ENCODE measurements at places on chromosomes 12 and 14. TPM values are rescaled to one million over a fixed set of nuclear protein-coding genes. Genes with fewer than 3 reads are reported as not detected.

Gene POTEM
- total RNA-seq = not detected

DNA sequence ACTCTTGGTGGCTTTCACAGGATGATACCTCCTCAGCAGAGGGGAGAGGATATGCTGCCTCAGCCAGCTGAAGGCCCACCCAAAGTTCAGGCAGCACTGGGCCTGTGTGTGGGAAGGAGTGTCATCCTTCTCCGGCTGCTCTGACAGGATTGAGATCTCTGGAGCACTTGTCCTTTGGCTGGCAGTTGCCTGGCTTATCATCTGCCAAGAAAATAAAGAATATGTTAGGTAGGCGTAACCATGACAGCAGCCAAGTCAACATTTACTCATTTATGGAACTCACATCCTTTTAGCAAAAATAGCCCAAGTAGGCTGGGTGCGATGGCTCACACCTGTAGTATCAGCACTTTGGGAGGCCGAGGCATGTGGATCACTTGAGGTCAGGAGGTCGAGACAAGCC is 68.5 kb downstream of the PPFIBP1 start:
- DNase-seq = peak; percentile 77

DNA sequence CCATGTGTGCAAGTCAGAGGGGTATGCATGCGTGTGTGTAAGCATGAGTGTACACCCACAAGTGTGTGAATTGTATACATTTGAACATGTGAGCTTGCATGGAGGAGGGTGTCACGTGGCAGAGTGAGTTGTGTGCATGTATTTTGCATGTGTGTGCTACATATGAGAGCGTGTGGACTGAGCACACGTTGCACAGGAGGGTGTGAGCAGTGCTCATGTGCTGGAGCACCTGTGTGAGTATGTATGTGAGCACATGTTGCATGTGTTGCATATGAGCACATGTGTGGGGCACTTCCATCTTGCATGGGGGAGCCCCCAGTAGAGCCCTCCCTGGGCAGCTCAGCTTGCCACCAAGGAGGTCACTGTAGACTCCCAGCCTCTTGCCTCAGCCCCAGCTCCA is 180.2 kb upstream of the MYL2 start:
- no peak for DNase-seq

Gene AP5M1
- 56.4 TPM for total RNA-seq

Gene DDIT3
- 9.5 TPM for total RNA-seq

Gene SRRM4
- not detected for total RNA-seq

Gene FAM90A1
- 0.25 TPM for total RNA-seq

DNA sequence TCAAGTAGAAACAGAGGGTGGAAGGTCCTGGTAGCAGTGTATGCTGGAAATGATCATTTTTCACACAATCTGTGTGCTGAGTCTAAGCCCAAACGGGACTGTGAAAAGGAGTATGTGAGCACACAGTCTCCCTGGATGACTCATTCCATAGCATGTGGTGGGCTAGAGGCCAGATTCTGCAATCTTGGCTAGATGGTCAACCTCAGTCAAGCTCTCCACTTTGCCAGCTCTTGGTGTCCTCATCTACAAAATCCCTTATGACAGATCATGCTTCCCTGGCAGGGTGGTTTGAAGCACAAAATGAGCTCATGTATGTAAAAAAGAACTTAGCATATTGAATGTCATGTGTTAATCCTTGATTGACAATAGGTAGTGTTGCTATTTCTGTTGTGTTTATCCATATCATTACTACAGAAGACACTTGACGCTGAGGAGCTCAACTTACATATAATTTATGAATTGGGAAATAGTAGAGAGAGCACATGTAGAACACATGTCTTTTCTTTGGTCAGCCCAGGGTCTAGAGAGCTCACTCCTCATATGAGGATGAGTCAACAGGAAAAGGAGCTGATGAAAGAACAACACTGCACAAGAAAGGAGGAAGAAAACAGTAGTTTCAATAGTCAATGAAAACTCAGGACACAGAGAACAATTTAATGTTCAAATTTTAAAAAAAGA is 517.5 kb downstream of the BCL11B start:
- DNase-seq = no peak

- DNase-seq = no peak
Measured at GRCh38 chr12:68237078-68237477, 11.5 kb upstream of the IL26 start.

DNA sequence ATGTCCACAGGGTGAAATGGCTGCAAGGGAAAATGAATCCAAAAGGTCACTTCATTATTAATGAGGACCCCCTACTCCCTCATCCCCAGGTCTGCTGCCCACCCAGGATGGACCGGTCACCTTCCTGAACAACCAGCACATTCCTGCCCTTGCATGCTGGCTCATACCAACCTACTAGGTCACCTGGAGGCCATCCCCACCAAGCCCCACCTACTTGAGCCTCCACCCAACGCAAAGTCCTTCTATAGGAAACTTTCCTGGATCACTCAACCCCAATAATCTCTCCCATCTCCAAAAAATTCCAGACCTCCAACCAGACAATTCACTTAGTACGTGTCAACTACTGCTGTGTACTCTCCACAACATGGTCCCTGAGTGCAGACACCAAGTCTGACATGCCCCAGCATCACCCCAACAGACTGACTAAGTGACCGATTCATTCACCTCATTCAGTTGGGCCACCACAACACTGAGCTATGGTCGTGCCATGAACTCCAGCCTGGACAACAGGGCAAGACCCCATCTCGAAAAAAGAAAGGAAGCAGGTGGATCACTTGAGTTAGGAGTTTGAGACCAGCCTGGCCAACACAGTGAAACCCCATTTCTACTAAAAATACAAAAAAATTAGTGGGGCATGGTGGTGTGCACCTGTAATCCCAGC is 18.1 kb downstream of the CLMN start:
- no peak for DNase-seq

DNA sequence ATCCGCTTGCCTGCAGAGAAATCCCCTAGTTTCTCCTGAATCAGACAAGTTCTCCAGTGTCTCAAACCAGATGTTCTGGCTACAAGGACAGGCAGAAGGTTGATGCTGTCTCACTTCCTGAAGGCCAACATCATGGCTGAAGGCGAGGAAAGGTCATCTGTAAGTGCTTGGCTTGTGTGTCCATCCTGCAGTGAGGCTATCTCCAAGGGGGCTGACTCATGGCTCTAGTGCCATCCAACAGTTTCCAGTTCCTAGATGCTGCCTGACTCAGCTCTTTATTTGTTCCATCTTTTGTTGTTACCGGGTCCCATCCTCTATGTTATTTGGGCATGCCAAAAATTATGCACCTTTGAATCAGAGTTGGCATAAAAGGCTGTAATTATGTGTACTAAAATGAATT is 232.1 kb upstream of the TBX3 start:
- peak; percentile 90 for DNase-seq

DNA sequence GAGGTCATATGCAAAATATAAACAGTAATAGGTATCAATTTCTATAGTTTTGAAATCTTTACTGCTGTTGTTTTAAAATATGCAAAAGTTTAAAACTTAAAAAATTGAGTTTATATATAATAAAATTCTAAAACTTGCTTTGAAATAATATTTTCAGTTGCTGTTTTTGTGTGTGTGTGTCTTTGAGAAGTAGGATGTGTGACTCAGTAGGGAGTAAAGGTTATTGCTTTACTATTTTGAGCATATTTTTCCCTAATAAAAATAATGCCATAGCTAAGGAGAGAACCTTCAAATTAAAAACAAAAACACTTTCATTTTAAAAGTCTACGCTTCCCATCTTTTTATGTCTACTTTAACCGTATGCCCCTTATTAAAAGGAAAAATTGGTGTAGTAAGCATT is 238.1 kb downstream of the FBXL14 start:
- DNase-seq = no peak

DNA sequence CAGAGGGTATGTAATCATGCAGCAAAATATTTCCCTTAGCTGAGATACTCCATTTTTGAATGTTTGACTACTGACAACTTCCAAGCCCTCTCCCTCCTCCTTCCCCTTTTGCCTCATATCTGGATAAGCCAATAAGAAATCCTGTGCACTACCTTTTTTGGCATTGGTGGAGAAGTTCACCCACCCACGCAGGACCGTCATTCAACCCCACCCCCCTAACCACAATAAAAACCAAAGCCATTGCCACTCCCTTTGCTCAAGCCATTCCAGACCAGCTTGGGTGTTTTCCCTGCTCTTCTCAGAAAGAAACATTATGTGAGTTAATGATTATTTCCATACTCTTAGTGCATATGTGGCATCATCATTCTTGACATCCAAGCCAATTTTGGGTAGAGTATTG is 176.7 kb downstream of the PTPN11 start:
- DNase-seq = no peak

DNA sequence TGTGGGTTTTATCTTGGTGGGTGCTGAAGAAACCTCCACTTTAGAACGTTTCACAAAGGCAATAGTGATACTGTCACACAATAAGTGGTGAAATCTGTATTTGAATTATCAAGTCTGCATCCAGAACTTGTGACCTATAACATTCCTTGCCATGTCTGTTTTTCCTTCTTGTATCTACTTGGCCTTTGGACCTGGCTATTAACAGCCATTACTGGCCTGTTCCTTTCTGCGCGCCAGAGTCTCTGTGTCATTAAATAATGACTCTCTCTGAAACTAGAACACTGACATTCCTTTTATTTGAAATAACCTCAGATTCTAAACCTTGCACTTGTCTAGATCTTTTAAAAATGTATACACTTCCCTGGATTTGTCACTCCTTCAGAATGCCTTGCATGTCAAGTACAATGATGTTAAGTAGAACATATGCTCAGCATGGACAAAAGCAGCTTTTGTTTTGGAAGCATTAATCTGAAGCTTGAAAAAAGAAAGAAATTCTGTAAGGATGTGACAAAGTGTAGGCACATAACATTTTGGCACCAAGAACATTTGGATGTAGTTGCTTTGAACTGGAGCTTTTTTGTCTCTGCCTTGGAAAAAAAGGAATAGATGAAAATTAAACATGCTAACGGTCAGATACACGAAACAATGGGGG is 95.5 kb upstream of the RPL10L start:
- no peak for DNase-seq

DNA sequence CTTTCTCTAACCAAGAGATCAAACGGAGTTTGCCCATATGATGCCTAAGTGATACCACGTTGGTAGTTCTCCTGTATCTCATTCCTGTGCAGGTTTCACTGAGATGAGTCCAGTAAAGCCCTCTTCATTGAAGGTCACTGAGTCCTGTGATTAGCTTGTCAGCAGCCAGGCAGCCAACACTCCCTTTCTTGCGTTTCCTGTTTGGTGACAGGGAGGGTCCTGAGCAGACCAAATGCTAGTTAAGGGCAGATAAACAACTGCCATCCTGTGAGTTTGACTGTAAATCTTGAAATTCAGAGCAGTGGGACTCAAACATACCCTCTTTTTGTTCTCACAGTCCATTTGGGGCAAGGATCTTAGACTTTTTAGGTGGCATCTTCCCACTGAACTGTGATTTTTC is 39.4 kb downstream of the ZNF641 start:
- no peak for DNase-seq

DNA sequence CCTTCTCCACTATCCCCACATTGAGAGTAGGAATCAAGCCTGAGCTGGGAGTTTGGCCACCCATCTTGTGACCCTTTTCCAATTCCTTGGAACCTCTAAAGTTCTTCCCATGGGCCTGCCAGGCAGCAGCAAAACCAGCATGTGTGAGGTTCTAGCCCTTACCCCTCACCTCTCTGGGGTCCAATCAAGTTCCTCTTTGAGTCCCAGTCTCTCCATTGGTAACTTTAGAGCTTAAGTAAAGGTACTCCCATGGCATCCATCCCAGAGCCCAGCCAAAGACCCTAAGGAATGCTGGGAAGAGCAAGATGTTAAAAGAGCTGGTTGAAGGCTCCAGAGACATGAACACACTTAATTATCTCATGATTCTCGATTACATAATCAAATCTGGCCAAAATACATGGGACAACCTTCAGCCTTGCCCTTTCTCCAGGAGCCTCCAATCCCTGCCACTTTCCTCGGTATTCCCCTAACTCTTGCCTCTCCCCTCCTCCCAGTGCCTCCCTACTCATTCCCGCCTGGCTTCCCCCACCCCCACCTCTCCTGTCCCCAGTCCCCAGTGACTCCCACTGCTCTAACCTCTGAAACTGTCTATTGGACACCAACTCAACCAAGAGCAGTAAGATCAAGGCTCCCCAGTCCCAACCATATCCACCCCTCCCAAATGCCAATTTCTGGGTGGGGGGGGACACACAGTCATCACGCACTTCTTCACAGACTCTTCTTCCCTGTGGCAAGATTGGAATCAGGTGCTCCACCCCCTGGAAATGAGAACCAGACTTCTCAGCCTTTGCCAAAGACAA is 4.8 kb upstream of the TNS2 start:
- DNase-seq = no peak

DNA sequence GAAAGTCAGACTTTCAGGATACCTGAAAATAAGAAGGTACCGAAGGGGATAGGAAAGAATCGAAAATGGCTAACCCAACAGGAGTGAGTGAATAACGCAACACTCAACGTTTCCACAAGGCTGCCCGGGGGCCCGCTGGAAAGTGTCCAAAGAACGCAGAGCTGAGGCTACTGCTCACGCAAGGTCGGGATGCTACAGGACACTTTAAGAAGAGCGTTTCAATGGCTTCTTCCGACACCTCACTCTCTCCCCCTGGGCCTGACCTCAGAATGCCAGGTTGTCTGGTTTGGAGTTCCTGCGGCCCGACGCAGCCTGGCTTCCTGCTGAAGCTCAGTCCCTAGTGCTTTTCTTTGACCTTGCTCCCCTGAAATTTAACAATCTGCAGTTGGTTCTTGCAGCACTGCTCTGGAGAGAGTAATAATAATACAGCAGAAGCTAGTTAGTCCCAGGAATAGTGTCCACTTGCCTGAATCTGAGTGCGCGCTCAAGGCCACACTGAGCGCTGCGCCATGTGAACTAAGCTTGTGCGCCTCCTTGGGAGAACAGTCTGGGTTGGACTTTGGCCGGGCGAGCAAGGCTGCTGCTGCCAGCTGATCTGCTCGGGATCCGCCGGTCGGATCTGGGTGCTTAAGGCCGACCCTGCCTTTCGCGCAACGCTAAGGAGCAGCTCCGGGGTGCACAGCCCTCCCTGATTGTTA is 2.0 kb upstream of the ALX1 start:
- no peak for DNase-seq

Measured in HFFc6 (cell line).